ENCODE measurements at places on chromosomes 7 and 10.

DNA sequence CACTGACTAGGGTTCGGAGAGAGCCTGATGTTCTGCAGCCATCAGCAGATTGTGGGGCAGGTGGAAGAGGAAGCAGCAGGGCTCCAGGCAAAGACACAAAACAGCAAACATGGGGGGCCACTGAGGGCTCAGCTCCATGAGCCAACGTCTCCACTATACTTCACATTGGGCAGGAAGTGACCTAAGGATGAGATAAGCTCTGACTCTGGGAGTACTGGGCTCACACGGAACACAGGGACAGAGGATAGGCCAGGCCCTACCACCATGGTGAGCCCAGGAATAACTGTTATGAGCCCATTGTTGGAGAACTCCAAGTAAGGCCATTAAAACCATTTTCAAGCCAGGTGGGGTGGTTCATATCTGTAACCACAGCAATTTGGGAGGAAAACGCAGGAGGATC is 14.9 kb upstream of the MRPS24 start:
- no peak for DNase-seq

DNA sequence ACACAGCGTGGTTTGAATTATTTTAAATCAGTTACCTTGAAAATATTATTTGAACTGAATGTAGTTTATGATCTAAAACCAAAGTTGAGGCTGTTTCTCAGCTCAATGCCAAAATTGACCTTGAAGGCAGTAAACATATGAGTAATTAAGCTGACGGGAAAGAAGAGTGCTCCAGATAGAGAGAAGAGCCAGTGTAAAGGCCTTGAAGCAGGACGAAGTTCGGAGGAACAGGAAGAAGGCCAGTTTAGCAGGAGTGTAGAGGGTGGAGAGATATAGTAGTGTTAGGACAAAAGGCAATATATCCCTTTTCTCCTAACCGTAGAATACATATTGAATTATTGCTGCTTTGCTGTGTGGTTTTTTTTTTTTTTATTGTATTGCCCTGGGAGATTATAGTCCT is 63.2 kb downstream of the CYP51A1 start:
- no peak for DNase-seq

DNA sequence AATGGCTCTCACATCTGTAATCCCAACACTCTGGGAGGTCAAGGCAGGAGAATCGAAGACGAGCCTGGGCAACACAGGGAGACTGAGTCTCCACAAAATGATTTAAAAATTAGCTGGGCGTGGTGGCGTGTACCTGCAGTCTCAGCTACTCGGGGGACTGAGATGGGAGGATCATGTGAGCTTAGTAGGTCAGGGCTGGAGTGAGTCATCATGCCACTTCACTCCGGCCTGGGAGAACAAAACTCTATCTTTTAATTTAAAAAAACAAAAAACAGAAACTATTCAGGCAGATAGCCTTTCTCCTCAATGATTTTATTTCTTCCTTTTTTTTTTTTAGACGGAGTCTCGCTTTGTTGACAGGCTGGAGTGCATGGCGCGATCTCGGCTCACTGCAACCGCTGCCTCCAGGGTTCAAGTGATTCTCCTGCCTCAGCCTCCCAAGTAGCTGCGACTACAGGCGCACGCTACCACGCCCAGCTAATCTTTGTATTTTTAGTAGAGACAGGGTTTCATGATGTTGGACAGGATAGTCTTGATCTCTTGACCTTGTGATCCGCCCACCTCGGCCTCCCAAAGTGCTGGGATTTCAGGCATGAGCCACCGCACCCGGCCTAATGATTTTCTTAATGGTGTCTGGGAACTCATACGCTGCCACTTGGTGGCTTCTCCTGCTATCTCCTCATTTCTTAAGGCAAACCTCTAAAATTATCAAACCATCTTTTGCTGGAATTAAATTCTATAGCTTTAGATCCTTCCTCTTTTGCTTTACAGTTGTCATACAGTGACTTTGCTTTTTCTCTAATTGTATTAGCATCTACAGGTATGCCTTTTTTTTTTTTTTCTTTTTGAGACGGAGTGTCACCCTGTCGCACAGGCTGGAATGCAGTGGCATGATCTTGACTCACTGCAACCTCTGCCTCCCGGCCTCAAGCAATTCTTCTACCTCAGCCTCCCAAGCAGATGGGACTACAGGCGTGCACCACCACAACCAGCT is 22.9 kb downstream of the SRPK2 start:
- no peak for DNase-seq

DNA sequence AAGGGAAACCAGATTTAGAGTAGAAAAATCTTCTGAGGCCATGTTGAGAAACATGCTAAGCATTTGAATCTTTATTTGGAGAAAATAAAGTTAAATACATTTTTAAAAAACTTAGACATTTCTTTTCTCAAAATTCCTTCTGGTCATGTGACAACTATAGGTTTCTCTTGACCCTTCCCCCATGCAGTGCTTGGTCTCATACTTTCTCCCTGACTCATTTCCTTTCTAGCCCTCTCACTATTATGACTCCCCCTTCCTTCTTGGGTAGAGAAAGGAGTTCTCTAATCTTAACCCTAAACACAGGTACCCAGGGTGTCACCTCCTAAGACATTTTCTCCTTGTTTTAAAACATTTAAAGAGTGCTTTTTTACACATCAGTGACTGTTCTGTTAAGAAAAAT is 179.5 kb upstream of the TMEM106B start:
- DNase-seq: no peak

DNA sequence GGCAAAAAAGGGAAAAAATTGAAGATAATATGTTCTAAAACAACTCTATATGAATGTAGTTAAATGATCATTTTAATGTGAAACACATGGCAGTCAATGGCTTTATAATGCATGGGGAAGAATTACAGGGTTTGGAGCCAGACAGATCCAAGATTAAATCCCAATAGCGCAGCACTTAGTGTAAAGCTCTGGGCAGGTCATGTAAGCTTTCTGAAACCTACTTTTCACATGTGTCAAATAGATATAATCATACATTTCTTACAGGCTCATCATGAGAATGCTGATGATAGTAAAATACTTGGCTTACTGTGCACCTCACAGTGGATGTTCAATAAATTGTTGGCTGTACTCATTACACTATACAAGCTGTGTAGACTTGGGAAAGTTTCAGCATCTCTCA is 48.0 kb upstream of the ZNF365 start:
- DNase-seq: no peak

GRCh38 chr10:12902851-12903358 is 98.6 kb downstream of the CCDC3 start:
- no peak for DNase-seq

GRCh38 chr7:18306696-18307095 is 188.9 kb upstream of the HDAC9 start:
- DNase-seq: no peak

GRCh38 chr10:17092216-17092944 is 37.2 kb downstream of the CUBN start:
- no peak for DNase-seq

- no peak for DNase-seq
Measured at GRCh38 chr10:75403939-75404814, 2.6 kb upstream of the ZNF503 start.

DNA sequence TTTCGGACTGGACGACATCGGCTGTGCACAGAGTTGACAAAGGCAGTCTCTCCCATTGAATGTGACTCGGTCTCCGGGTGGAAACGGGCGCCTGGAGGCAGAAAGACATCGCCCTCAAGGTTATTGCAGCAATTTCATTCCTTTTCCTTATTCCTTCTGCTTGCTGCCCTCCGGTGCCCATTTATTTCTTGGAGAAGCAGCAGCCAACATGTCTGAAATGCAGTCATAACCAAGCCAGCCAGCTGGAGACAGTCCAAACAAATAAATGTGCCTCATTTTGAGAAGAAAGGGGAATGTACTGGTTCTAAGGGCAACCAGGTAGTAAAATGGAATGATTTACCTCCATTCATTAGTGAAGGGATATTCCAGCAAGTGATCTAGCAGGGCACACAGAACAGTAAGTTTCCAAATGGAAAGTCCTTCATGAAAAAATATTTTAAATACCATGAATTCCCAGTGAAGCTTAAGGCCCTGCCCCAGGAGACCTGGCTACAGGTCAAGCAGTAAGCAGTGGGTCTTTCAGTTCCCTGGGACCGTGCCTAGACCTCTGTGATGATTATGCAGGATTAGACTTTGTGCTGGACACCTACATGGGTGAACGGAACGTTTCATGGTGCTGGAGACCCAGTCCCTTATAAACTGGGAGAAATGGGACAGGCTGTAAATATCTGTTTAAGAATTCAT is 86.6 kb downstream of the ABLIM1 start:
- no peak for DNase-seq

DNA sequence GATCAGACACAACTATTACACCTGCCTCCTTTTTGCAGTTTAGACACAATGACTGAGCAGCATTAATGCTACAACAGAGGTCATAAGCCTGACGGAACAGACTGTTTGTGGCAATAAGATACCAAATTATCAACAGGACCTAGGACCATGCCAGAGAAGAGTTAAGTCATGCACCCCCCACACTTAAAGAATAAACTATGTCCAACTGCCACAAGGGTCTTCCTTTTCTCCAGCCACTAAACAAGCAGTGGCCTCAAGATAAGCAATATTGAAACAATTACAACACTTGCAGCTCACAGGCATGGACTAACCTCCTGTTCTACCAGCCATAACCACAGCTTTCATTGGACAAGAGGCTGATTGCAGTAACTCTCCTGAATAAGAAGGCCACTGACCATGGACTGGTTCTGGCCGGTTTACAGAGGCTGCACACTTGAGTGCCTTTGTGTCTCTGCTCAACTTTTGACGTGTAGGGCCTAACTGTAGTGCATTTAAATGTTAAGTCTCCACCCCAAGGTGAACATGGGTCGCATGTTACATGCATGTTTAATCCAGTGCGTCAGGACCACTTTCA is 104.4 kb downstream of the STRA8 start:
- DNase-seq: no peak

GRCh38 chr7:101169110-101169837 is 3.9 kb upstream of the VGF start:
- DNase-seq: no peak

- no peak for DNase-seq
Measured at GRCh38 chr7:19971956-19972355, 198.5 kb upstream of the TMEM196 start.

DNA sequence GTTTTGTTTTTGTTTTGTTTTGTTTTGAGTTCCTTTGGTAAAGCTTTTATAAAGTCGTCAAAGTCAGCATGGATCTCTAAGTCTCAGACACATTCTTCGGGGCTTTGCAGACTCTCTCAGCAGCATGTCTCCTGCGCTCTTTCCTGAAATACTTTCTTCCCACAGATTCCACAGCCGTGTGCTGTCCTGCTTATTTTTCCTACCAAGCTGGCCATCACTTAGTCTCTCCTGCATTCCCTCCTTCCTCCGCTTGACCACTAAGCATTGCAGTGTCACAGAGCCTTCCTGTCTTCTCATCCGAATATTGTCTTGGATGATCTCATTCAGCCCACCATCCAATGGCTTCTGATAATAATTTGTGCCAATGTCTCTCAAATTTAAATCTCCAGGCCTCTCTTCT is 434.3 kb upstream of the C7orf33 start:
- no peak for DNase-seq

DNA sequence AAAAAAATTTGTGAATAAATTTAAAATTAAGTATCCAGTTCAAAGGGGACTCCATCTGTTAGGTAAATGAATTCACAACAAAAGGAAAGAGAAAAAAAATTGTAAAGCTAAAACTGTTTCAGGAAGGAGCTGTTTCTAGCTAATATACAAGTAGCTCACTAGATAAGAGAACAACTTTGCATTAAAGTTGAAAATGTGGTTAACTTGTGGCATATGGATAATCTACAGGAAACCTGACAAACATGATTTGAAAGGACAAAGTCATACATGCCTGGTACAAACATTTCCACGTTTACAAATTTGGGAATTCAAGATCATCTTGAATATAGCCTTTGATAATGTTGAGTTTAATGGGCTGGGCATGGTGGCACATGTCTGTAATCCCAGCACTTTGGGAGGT is 8.9 kb downstream of the NT5C3A start:
- no peak for DNase-seq

- DNase-seq: no peak
Measured at GRCh38 chr10:24834869-24835268, 111.2 kb upstream of the ARHGAP21 start.

DNA sequence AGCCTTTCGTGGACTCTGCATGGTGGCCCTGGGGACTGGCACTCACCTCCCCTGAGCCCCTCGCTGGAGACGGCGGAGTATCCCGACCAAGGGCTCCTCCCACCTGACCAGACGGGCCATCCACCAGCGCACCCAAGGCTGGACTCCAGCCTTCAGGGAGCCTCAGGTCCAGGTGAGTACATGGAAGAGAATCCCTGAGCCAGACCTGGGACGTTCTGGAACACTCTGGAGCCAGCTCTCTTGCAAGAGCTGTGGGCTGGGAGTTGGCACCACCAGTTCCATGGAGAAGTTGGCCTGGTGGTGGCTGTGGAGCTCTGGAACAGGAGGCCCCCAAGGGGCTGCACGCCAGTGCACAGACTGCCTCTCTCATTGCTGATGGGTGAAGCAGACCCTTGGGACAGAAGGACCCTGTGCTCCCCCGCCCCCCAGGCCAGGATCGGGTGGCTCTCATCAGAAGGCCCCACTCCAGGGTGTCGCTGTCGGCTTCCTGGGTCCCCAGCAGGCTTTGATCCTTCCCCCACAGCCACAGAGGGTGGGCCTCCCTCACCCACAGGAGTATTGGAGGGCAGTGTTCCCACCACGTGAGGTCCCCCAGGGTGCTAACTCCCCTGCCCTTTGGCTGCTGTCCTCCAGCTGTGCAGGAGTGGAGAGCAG is 189.9 kb downstream of the EBF3 start:
- DNase-seq: no peak

DNA sequence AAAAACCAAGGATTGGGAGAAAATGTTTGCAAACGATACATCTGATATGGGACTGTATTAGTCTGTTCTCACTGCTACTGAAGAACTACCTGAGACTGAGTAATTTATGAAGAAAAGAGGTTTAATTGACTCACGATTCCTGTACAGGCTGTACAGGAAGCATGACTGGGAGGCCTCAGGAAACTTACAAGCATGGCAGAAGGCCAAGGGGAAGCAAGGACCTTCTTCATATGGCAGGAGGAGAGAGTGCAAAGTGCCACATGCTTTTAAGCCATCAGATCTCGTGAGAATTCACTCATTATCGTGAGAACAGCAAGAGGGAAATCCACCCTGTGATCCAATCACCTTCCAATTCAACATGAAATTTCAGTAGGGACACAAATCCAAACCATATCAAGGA is 11.0 kb downstream of the ZNF713 start:
- no peak for DNase-seq

- DNase-seq: no peak
Measured at GRCh38 chr10:124565565-124566221, 104.1 kb downstream of the LHPP start.

GRCh38 chr10:96017191-96017687 is 26.1 kb upstream of the CCNJ start:
- no peak for DNase-seq

DNA sequence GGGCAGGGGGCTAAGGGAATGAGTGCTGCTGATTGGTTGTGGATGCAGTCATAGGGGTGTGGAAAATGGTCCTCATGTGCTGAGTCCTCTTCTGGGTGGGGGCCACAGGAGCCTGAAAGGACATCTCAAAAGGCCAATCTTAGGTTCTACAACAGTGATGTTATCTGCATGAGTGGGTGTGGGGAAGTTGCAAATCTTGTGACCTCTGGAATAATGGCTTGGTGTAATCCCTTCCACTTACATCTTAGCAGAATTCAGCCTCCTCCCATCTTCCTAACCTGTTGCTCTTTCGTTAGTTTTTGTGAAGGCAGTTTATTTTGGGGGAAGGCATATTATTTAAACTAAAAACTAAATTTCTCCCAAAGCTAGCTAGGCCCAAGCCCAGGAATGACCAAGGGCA is 42.0 kb upstream of the OIT3 start:
- DNase-seq: no peak
